ENCODE measurements at places on chromosomes 11 and 22.
A peak's percentile ranks its signal among the peaks of the same experiment; 100 is the strongest.

- DNase-seq, result no peak
Measured at GRCh38 chr11:937841-938261, 12.2 kb downstream of the AP2A2 start.

- no peak for DNase-seq
Measured at GRCh38 chr11:70549386-70549785, 151.1 kb downstream of the CTTN start.

GRCh38 chr11:75283391-75283931 is 42.9 kb downstream of the TPBGL start:
- DNase-seq, result no peak

DNA sequence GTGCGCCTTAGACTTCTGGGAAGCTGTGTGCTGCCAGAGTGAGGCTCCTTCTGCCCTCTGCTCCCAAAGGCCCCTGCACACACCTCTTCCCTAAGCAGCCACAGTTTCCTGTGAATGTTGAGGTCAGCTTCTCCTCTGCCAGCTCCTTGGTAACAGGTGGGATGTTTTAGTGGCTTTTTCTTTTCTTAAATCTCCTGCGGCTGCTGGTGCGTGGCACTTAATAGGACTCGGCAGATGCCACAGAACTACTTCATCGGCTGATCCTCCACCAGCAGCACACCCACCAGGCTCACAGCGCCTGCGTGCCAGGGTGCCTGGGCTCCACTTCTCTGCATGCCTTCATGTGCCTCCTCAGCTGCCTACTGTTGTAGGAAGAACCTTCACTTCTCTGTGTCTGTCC is 87.8 kb downstream of the RCN1 start:
- no peak for DNase-seq

DNA sequence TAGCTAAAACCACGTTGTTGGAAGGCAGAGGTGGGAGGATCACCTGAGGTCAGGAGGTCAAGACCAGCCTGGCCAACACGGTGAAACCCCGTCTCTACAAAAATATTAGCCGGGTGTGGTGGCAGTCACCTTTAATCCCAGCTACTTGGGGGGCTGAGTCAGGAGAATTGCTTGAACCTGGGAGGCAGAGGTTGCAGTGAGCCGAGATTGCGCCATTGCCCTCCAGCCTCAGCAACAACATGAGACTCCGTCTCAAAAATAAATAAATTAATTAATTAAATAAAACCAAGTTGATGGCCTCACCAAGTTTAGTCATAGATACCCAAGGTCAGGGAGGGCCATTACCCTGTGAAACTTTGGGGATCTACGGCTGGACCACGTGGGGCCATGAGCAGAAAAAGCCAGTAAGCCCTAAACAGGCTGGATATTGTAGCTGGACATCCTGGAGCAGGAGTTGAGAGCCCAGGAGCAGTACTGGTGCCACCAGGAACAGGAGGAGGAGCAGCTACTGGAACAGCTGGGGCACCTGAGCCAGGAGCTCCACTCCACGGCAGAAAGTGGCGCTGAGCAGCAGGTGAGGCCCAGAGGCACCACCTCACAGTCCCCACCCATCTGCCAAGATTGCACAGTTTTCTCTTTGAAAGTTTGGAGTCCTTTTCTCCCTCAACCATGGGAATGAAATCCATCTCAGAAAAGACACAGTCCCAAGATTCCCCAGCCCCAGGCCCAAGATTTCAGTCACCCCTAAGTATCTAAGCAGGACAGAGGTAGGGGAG is 50.5 kb downstream of the BTG4 start:
- no peak for DNase-seq

DNA sequence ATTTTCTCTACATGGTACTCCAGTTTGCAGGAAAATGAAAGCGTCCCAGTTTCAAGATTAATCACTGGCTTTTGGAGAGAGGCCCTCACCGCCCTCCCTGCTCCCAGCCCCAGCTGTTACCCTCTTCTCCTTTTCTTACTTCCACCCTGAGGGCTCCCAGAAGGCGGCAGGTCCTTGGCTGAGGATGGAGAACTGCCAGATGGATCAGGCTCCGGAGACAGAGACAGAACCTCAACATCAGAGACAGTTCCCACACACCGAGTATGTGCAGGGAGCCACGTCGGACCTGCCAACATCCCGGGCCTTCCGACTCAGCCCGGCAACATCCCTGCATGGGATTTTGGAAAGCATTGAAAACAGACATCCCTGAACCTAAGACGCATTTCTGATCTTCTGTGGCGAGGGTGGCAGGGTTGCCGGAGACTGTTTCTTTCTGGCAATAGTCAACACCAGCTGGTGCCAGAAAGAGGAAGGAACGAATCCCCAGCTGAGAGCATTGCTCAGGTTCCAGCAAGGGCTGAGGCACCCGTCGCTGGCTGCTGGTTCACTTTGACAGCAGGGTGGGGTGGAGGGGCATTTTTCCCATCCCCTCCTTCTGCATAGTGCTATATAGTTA is 467.1 kb downstream of the MIAT start:
- no peak for DNase-seq

DNA sequence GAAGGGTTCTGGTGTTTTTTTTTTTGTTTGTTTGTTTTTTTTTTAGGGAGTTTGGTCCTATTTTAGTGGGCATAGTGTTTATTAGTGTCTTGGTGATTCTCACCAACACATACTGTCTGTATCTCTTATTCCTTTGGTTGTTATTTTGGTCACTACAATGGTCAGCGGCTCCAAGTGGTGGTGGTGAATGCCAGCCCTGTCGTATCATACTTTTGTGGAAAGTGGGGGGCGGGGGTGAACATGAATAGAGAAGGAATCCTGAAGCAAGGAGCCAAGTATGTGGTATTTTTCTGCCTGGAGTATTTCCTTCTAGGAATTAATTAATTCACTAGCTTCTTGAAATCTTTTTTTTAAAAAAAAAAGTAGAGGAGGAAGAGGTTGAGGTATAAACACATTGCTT is 79.6 kb downstream of the GRK3 start:
- peak; percentile 30 for DNase-seq

DNA sequence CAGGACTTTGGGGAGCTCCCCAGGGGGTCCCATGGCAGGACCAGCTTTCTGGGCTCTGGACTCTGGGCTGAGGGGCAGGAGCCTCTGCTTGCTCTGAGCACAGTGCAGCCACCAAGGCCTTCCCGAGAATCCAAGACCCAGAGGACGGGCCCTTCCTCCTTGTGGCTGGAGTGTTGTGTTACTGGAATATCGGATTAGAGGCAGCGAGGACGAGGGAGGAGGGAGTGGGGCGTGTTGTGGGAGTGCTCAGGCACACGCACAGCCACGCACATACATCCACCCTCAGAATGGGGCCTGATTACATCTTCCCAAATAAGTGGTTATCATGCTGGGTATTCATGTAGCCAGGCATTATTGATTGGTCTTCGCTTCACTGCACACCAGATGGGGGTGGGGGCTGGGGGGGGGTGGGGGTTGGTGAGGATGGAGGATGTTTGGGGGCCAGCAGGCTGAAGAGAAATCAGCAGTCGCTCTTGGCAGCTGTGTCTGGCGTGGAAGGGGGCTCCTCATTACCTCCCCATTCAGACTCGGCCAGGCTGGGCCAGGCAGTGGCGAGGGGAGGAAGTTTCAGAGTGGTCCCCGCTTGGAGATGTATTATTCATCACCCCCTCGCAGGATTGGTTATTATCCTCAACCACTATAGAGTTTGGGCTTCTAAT is 120.9 kb downstream of the ST3GAL4 start:
- DNase-seq, result no peak

DNA sequence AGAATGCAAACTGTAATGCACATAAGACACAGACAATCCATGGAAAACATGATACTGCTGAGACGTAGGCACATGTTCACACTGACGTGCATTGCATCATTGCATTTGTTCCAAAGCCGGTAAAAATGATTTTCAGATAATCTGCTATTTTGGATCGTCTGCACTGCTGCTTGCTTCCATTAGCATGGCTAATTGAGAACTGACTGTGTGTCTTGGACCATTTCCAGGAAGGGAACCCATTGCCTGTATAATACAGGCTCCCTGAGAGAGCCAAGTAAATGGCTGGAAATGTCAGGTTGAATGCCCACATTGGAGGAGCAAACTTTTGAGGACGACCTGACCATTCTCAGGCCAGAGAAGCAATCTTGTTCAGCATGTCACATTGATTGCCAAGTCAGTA is 304.8 kb downstream of the ST3GAL4 start:
- no peak for DNase-seq

DNA sequence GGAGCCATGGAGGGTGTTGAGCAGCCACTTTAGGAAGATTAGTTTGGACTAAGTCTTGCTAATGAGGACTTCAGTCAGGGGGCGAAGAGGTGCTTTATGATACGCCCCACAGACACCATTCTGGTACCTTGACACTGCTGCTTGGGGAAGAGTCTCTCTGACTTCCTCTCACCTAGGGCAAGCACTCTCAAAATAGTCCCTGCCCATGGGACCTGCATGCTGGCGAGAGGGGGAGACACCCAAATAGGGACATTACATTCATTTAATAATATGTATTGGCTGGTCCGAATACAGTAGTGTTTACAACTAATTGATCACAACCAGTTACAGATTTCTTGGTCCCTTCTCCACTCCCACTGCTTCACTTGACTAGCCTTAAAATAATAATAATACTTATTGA is 4.4 kb upstream of the CATSPERZ start:
- DNase-seq, result no peak

DNA sequence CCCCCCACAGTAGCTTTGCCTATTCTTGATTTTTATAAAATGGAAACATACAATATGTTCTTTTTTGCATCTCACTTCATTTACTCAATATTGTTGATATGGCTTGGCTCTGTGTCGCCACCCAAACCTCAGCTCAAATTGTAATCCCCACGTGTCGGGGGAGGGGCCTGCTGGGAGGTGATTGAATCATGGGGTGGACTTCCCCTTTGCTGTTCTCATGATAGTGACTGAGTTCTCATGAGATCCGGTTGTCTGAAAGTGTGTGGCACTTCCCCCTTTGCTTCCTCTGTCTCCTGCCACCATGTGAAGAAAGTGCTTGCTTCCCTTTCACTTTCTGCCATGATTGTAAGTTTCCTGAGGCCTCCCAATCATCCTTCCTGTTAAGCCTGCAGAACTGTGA is 431.3 kb downstream of the MN1 start:
- no peak for DNase-seq

DNA sequence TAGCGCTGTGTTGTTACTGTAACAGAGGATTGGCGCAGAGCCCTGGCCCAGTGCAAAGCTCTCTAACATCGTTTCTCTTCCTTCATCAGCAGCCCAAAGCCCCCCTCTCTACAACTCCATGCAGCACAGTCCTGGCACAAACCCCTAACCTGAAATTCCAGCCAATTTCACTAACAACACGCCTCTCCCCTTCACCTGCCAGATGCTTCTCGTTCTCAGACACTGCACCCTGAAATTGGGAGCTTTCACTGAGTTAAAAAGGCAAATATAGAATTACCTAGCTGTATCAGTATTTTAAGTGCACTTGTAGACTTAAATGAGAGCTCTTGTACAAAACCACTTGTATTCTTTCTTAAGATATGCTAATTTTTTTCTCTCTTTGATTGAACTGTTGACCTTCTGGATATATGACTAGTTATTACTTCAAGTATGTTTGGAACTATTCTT is 16.3 kb downstream of the GRAP2 start:
- no peak for DNase-seq

DNA sequence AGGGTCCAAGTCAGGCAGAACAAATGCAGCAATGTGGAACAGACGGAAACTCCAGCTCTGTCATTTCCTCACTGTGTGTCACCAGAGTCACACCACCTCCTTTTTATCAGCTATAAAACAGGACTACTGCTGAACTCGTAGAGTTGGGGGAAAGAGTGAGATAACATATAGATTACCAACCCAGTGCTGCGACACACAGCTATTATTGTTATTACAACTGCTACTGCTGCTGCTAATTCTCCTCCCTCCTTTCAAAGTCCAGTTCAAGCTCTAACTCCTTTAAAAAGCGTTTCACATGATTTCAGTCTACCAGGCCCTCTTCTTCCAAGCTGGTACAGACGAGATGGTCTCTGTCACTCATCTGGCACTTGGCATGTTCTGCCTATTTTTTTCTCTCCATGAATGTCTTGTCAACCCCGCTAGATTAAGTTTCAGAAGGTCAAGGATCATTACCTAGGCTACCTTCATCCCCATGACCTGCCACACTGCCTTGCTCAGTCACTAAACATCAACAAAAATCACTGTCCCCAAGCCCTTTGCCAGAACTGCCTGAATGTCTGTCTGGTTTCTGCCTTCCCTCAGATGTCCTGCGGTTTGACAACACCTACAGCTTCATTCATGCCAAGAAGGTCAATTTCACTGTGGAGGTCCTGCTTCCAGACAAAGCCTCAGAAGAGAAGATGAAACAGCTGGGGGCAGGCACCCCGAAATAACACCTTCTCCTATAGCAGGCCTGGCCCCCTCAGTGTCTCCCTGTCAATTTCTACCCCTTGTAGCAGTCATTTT is 3.7 kb upstream of the MTFP1 start:
- DNase-seq, result no peak

GRCh38 chr11:76669901-76670484 is 554 bp downstream of the LRRC32 start:
- DNase-seq, result peak; percentile 65

GRCh38 chr11:91231226-91231625 is 993.4 kb upstream of the FAT3 start:
- no peak for DNase-seq

DNA sequence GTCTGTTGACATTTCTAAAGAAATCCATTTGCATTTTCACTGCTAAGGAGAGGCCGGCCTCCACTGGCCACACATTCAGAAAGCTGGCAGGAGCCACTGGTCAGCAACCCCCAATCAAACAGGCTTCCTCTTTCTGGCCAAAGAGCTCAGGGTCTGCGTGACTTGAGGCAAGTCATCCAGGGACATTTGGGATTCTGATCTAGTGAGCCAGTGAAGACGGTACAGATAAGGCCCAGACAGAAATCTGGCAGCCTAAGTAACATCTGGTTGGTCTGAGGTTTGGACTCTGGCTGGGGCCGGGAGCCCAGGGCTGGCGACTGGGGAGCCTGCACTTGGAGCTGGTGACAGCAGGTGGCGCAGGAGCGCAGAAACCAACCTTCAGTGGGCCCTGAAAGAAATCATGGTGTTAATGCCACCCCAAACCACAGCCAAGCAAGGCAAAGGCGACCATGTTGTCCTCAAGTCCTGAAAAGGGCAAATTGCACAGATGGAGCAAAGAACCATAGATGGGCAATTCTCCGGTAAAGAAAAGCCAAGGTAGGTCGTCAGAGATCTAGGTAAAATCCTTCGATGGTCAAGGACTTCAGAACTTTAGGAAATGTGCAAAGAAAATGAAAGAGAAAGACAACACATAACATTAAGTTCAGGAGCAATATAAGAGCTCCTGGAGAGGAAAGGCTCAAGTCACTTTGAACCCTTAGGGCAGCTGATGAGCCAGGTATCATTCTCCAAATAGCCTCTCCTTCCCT is 99.4 kb upstream of the BLID start:
- peak; percentile 84 for DNase-seq

- no peak for DNase-seq
Measured at GRCh38 chr11:19602406-19602805, 110.2 kb upstream of the NAV2 start.

DNA sequence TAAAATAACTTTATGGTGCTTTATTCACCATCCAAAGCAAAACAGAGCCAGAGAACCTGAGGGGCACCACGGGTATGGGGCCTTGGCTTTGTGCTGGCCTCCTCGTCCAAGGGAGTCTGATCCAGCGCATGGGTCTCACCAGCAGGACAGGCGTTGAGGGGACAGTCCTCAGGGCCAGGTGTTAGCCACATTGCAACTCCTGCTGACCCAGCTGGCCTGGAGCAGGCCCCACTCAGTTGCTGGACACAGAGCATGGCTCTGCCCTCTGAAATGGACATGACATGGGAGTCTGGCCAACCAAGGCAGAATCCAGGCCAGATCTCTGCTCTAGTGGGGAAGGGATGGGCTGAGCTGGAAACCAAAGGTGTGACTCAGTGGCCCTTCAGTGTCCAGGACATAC is 116.2 kb downstream of the RRAS2 start:
- no peak for DNase-seq

All from astrocyte of the spinal cord (primary cell).